ENCODE measurements at places on chromosomes 3 and 15.

DNA sequence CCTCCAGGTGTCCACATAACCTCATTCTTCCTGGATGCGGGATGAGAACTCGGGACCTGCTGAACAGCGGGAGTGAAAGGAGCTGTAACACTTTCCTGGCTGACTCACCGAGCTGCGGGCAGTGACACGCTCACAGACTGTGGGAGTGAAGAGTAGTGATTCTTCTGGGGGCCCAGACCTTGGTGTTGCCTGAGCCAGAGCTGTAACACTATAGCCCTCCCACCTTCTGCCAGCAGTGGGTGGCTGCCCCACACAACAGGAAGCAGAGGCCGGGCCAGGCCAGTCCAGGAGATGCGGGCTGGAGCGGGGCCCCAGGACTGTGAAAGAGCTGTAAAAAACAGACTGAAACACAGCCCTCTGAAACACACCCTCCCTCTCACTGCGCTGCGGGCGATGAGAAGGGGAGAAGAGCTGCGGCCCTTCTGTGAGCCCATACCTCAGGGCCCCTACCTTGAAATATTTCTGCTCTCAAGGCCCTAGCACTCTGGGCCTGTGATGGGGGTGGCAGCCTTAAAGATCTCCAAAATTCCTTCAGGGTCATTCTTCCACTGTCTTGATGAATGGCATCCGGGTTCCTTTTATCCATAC lies 464.0 kb upstream of the CCDC54 start:
- no peak for DNase-seq

DNA sequence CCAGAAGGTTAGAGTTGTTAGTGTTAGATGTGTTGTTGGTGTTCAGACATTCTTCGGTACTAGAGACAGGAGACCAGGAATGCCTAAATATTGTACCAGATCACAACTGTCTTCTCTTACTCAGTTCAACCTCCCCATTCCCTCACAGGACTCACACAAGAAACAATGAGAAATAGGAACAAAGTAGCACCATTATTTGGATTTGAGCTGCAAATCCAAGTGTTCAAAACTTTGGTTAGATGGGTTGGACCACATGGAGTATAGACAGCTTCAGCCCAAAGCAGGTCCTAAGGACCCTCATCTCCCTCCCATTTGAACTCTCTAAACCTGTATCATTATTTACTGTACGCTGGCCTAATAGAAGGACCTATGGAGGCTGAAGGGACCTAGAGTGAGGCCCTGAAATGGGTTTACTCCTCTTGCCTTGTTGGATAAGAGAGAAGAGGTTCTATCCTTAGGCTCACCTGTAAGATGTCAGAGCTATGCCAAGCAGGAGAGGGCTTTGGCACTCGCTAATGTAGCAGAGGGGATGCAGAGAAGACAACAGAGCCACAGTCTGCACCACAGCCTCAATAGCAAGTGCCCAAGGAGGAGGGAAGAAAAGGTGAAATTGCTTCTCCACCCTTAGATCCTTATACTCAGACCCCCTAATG lies 70.9 kb downstream of the FNDC3B start:
- no peak for DNase-seq

DNA sequence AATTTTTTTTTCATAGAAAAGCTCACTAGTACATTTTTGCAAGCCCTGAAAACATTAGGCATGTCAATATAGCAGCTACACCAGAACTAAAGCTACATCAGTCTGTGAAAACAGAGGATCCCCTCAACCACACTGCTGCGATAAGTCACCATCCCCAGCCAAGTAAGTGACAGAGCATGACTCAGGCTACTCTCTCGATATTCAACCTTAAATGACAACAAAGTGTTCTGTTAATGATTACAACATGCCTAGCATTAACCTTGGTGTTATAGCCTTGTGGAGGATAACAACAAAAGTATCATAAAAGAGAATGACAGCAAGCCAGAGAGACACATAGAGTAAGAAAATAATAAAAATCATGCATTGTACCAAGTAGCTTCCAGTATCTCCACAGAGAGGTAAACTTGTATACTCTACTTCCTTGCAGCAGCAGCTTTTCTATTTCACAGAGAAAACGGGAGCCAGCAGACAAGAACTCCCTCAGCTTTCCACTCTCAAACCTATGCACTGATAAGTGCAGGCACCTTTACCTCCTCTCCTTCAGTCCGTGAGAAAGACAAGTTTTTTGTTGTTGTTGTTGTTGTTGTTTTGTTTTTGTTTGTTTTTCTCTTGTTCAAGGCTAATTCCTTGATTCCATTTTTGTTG lies 76.6 kb downstream of the GBE1 start:
- no peak for DNase-seq

- no peak for DNase-seq
These were observed 30.4 kb downstream of the ZNF662 start for GRCh38 chr3:42936157-42936981.

- no peak for DNase-seq
These were observed 82.0 kb downstream of the CHDH start for GRCh38 chr3:53764026-53764775.

GRCh38 chr3:63922491-63923199 lies 10.5 kb upstream of the SCAANT1 start:
- DNase-seq = no peak

GRCh38 chr3:136836511-136837156 lies 17.7 kb downstream of the SLC35G2 start:
- DNase-seq = no peak

DNA sequence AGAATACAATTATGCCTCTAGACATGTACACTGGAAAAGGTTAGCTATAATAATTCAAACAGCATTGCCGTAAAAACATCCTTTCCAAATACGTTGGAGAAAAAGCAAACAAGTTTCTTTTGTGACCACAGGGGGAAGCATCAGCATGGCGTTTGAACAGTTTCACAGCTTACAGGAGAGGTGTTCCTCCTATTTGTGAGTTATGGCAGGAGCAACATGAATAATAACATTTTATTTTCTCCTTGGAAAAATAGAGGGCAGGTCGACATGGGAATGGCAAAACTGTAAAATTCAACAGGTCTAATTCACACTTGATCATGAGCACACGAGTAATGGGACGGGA lies 39.7 kb upstream of the GADL1 start:
- DNase-seq = no peak

DNA sequence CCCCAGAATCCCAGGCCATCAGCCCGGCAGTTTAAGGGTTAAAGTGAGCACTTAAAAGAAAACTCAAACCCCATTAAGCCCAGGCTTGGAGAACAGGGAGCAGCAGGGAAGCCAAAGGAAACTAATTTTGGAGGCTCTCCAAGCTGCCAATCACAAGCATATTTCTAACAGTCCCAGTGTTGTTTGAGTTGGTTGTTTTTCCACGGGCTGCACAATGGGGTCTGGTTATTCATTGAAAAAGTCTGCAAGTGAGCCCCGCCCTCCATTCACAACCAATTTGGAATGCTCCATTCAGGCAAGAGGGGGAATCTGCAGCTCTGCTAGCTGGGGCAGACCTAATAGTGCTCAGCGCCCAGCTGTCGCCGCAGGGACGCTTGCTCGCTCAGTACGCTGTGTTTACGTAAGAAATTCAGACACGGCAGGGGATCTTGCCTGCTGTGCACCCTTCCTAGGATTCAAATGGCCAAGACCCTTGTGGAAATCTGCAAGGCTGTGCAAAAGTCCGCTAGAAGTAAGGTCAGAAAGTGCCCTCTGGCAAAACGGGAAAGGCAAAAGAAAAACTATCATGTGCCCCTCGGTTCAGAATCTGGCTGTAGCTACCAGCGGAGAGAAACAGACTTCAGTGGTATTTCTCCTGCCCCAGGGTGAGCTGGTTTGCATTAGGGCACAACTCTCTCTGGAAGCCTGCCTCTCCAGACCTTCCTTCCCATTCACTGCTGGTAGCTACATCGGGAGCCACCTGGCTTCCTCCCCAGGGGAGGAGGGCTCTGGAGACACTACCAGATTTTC lies 11.0 kb downstream of the ETV5 start:
- no peak for DNase-seq

GRCh38 chr3:172070269-172070668 lies 30.9 kb downstream of the FNDC3B start:
- DNase-seq = no peak

GRCh38 chr3:38617137-38617536 lies 32.4 kb downstream of the SCN5A start:
- no peak for DNase-seq

DNA sequence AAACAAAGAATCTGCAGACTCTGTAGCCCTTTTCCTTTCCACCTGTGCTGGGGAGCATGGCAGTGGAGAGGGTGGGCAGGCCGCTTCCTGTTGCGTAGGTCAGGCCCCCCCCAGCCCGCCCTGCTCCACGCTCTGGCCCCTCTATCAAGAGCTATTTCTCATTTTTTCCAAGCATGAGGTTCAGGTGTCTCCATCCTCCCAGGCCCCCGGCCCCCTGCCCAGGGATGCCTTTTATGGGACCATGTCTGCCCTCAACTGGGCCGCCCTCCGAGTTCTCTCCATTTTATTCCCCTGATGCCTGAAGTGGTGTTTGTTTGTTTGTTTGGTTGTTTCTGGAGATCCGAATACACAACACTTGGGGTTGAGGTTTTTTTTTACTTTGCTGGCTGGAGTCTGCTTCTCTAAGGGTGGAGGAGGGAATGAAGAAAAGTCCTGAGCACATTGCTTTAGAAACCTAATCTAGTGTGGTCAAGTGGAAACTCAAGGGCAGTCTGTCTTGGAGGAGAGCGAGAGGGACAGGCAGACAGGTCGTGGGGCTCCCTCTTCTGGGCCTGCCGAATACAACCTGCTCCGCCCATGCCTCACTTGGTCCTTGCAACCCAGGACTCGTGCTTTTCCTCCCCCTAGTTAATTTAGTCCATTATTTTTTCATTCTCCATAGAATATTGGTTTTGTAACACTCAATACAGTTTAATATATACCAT lies 176.5 kb upstream of the LYSMD4 start:
- DNase-seq = no peak

DNA sequence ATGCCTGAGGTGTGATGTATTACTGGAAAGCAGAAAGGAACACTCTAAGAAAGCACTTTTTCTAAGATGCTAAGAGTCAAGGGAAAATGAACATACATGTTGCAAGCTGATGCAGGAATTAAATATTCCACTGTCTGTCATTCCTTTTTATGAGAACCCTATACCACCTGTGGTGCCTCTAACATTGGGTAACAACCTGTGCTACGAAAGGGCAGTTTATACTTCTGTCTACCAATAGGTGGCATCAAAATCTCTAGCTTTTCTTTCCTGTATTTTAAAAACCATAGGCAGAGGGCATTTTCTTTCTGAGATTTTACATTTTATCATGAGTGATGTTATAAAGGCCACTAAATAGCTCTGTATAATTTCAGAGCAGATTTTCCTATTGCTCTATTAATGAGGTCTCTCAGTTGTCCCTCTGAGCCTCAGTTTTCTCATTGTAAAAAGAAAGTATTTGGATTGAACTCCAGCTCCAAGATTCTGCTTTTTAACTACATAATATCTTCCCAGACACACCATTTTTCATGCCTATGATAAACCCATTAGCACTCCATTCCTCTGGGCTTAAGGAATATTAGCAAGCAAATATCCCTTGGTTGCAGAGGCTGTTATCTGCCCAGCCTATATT lies 3.5 kb upstream of the CPNE4 start:
- no peak for DNase-seq

DNA sequence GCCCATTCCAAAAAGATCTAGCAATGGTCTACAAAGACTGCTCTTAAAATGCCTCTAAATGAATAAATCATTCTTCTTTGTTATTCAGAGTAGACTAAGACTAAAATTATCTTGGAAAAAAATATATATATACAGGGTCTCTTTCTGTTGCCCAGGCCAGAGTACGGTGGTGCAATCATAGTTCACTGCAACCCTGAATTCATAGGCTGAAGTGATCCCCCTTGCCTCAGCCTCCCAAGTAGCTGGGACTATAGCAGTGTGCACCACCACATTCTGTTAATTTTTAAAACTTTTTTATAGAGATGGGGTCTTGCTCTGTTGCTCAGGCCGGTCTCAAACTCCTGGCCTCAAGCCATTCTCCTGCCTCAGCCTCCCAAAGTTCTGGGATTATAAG lies 18.7 kb downstream of the WWTR1 start:
- no peak for DNase-seq

GRCh38 chr3:45499529-45499928 lies 95.0 kb upstream of the LIMD1 start:
- DNase-seq = no peak

GRCh38 chr3:170730071-170730812 lies 139.8 kb downstream of the RPL22L1 start:
- DNase-seq = no peak

GRCh38 chr15:100335335-100335999 lies 6.3 kb downstream of the ADAMTS17 start:
- DNase-seq = no peak

GRCh38 chr15:71627188-71627587 lies 183.2 kb upstream of the NR2E3 start:
- DNase-seq = no peak

DNA sequence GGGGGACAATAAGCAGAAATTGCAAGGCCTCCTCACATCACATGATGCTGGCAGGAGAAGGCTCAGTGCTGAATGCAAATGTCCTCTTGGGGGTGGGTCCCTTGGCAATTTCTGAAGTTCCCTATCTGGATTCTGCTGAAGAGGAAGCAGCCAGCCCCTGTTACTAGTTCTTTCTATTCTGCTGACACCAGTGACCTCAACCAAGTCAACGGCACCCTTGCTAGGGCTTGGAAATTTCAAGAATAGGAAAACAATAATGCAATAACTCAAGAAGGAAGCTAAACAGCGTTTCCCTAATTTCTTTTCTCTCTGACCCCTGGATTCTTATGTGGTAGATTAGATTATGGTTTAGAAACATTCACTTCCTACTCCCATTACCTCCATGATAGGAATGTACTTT lies 46.2 kb upstream of the FOXP1 start:
- no peak for DNase-seq

GRCh38 chr15:93485438-93486327 lies 396.7 kb upstream of the RGMA start:
- DNase-seq = no peak

DNA sequence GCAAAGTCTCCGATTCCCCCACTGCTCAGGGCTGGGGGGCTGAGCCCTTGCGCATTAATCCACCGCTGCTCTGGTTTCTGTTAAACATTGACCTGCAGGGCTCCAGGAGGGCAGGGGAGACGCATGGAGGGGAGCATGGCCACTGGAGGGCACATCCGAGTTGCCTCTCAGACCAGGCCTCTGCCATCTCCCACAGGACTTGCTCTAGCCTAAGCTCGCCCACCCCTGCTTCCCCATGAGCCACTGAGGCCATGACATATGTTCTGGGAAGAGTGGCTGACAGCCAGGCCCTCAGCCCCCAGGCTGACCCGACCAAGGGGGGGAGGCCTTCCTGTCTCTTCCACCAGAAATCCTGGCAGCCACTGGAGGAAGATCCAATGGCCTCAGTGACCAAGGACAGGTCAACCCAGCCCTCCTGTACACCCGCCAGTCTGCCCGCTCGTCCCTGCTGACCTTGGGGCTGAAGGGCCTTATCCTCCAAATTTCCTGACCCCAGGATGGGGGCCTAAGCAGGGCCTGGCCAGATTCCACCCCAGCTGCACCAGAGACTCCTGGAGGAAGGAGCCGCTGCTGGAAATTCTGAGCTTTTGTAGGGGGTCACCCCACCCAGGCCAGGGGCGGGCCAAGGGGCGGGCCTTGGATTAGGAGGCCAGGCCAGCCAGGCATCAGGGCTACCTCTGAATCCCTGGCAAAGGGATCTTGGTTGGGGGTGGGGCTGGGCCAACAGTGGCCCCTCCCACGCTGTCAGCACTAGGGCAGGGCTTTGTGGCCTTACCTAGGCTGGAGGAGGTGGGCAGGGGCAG lies at the start of gene HYAL1:
HYAL1 (minus strand) TSS at position 562 of the 803 bp plus-strand sequence. CDS start 618 bp downstream, outside the sequence.
- DNase-seq = no peak

Data from stimulated activated CD4-positive, alpha-beta T cell treated with anti-CD3 and anti-CD28 coated beads, Interleukin-1b, Interleukin-23, amount 100 ng/mL, for 1 hour (primary cell).